ENCODE measurements at places on chromosomes 1 and 21.

DNA sequence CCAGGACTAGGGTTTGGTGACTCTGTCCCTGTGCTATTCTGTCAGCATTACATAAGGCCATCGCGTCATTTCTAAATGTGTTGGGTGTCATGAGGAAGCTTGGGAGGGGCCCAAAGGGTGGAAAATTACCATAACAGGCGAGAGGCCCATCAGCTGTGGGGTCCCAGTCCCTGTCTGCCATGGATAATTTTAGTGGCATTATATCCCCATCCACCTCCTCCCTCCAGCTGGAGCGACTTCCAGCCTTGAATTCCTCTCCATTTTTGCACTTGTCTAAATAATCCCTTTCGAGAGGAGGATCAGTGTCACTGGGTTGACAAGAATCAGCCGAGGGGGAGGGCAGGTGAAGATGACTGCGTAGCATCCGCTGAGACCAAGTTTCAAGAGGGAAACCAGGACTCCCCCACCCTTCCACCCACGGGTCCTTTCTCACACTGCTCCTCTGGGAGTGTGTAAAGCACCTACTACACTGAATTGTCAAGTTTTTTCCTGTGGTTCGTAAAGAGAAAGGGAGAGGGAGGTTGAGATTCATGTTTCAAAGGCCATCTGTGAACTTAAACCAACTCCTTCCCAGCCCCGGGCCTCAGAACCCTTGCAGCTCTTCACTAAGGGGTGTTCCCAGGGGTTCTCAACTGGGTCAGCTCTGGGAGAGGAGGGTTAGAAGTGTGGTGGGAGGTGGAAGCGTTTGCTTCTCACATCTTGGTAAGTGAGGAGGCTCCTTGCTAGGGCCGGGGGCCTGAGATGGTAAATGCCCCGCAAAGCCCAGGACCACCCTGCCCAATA is 29.2 kb downstream of the VASH2 start:
- no peak for DNase-seq

- no peak for DNase-seq
Measured at GRCh38 chr1:54987919-54988705, 7.7 kb downstream of the TMEM61 start.

DNA sequence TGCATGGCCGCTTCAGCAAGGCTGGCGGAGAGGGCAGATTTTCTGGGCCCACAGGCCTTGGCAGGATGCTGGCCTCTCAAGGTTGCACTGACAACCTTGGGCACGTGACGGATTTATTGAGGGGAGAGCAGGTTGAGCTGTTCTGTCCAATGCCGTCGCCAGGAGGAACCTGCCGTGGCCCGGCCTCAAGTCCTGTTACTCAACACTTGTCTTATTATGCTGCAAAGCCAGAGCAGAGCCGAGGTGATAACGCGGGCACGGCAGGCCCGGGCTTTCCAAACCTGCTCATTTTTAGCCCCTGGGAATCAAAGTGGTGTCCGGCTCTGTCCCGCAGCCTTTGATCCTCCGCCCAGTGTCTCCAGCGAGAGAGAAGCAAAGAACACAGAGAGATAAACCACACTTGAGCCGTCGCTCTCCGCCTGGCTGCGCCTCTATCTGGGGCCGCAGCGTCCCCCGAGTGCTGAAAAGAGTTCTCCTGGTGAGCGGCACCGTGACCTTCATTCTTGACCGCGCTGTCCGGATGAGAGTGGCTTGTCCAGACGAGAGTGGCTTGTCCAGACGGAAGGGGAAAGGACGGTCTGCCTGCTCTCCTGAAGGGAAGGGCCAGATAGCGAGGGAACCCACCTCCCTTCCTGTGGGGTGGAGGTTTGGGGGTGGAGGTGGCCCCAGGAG is 162.3 kb upstream of the ARHGEF16 start:
- DNase-seq = no peak

GRCh38 chr1:29488086-29488793 is 251.9 kb downstream of the PTPRU start:
- DNase-seq = no peak

DNA sequence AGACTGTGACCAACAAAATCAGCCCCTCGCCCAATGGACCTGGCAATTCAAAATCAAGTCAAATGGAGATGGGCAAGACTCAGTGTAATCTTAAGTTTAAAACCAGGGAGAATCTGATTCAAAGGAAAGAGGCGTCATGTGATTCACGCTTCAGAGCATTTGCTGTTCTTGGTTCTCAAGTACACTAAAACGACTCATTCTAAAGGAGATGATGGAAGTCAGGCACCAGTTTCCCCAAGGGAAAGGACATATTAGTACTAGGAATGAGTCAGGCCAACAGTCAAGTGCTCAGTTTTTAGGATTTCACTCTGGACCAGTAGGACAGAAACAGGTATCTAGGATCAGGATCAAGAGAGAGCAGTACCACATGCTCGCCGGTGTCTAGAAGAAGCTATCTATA is 429.6 kb downstream of the PLPP3 start:
- DNase-seq = no peak

DNA sequence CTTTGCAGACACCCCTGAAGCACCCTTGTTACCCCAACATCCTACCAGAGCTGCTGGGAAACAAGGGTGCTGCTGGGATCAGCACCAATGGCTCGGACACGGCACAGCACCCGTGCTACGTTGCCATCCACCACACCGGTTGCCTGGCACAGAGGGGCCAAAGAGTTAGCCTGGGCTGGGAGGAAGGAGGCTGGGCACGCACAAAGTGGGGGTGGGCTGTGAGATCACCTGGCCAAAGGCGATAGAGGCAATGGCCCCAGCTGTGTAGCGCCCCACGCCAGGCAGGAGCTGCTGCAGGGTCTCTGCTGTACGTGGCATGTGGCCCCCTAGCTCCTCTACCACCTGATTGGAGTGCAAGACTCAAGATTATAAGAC is 5.6 kb downstream of the HPDL start:
- DNase-seq = no peak

DNA sequence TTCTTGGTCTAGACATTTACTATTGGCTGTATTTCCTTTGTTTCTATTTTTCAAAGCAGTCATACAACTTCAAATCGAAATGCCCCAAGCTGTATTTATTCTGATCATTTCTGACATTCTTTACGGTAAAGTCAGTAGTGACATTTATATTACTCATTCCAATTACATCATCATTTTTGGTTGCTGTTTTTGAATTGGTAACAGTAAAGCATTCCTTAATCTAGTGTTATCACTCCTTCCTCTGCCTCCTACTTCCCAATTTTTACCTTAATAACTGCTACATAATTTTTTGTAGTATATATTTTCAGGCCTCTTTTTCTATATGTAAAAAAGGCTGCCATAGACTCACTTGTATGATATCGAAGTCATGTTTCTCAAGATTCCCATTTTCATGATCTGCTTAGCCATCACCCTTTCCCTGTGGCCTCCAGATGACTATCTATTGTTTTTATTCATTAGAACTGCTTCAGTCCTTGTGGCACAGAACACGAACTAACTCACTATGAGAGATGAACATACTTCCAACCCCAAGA is 167.2 kb downstream of the RUNX1 start:
- no peak for DNase-seq

DNA sequence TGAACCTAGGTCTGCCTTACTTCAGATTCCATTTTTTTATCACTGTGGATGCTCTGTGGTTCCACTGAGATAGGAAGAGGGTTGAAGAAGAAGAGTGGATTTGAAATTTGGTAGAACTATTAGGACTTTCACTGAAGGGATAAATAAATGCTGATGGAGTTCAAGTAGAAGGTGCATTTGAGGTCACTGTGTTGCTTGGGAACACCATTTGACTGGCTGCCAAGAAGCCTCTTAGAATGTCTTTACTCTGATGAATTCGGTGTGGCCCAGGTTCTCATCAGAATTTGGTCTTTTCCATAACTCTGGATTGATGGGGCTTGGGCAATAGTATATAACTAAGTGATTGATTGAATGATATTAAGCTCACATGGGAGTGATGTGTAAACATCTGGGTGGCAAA is 11.9 kb downstream of the XPR1 start:
- no peak for DNase-seq

GRCh38 chr1:200353232-200353631 is 56.6 kb downstream of the ZNF281 start:
- DNase-seq = no peak

DNA sequence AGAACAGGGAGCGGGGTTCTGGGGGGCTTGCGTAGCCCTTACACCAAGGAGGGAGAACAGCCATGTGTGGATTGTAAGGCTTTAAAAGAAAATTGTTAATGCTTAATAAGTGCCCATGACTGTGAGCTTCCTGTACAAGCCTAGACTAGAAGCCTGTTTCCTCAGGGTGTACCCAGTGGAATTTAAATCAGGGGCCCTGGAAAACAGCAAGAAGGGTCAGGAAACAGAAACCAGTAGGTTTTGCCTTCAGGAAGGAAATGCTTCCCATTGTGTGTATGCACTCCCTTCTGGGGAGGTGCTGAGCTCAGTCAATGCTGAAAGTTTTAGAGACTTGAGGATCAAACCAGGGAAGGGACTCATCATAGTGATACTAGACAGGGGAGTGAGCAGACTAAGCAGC is 12.7 kb downstream of the UTP11 start:
- no peak for DNase-seq

GRCh38 chr1:151720554-151720953 is 768 bp upstream of the RIIAD1 start:
- no peak for DNase-seq

GRCh38 chr1:111978695-111979094 is 10.8 kb downstream of the KCND3 start:
- no peak for DNase-seq

- DNase-seq = no peak
Measured at GRCh38 chr1:161838885-161839284, 72.8 kb downstream of the ATF6 start.

GRCh38 chr1:31696242-31696641 is 7.6 kb downstream of the COL16A1 start:
- DNase-seq = no peak

GRCh38 chr21:21682172-21682571 is 684.0 kb downstream of the NCAM2 start:
- no peak for DNase-seq

- DNase-seq = no peak
Measured at GRCh38 chr1:39528082-39528481, 36.6 kb downstream of the BMP8A start.

GRCh38 chr1:25369241-25369640 is 31.1 kb downstream of the TMEM50A start:
- DNase-seq = no peak

GRCh38 chr1:51610637-51611036 is 6.3 kb upstream of the OSBPL9 start:
- no peak for DNase-seq

- no peak for DNase-seq
Measured at GRCh38 chr1:65440322-65440900, 19.9 kb downstream of the LEPR start.

- DNase-seq = no peak
Measured at GRCh38 chr1:161215076-161215475, at the start of gene FCER1G. Gene FCER1G, plus strand, starts transcription at chr1:161215295. Its CDS starts 27 bp downstream, at chr1:161215322.

DNA sequence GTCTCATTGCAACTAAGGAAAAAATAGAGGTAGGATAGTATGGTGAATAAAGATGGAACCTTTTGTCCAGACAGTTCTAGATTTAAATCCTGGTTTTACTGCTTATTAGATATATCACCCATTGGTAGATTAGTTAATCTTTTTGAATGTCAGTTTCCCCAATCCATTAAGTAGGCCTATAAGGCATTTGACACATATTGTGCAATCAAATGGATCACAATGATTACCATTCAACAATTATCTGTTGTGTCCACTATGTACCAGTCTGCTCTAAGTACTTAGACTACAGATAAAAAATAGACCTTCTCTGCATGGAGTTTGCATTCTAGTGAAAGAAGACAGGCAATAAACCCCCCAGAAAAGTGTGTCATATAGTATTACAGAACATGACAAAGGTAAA is 6.0 kb upstream of the PALMD start:
- DNase-seq = no peak

GRCh38 chr21:25813917-25814316 is 79.1 kb downstream of the GABPA start:
- DNase-seq = no peak

DNA sequence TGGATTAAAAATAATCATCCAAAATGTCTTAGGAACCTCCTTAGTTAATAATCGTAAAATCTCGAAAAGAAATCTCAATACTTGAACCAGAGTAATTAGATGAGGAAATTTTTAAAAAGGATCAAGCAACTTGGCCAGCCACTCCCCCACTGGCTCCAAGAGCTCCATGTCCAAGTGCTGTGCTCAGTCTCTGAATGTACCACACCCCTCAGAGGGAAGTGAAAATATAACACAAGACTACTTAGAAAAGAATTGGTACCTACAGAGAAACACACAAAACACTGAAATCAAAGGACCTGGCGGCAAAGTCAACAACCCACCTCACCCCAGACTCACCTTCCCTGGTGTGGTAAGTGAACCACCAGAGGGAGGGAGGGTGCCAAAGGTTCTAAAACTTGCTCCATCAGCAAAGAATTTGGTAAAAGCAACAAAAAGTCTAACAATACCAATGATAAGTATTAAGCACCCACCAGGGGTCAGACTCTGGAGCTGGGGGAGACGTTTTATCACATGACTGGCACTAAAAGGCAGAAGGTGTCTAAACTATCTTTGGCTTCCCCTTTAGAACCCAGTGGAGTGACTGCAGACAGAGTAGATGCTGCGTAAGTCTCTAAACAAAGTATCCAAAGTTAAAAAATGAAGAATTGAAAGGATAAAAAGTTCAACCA is 14.0 kb downstream of the LBR start:
- no peak for DNase-seq

DNA sequence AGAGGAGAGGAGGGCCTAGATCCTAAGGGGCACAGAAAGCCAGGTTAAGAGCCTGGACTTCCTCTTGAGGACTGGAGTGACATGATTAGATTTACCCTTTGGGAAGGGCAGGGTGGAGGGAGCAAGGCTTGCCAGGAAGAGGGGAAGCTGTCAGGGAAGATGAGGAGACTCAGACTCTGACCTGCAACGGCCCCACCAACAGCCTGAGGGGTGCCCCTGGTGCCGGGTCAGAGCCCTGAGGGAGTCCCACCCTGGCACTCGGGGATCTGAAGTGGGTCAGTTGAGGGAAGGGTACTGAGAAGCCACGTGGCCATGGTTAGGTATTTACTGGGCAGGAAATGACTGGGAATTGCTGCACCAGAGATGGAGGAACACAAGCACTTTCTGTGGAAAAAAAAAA is 9.8 kb downstream of the ECE1 start:
- DNase-seq = no peak

DNA sequence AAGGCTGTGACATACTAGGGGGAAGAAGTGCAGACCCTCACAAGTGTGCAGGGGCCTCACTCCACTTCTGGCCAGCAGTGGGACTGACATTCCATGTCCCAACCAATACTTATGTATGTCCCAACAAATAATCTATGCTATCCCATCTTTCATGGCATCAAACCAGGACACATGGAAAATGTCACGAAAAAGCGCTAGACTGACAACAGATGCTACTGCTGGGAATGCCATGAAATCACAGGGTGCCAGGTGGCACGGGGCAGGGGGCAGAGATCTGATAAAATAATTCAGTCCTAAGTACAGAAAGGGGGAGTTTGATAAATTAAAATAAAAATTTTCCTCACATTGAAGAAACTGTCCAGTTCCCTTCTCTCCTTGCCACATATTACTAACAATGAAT is 27.6 kb upstream of the BCAS2 start:
- no peak for DNase-seq

- no peak for DNase-seq
Measured at GRCh38 chr1:6260433-6260934, 414 bp downstream of the GPR153 start.

Measured in stimulated activated CD4-positive, alpha-beta T cell treated with anti-CD3 and anti-CD28 coated beads, TNF-alpha, amount 100 ng/mL, for 4 hours (primary cell).